Liver (tissue), 10 donors: ENCODE measurements at places on chromosomes 12 and 14. TPM values are rescaled to one million over a fixed set of nuclear protein-coding genes. Genes with fewer than 3 reads are reported as not detected.

- H3K36me3 ChIP-seq = no peaks in the 10 kb centered on the region
- no peaks in the 10 kb centered on the region for H3K4me1 ChIP-seq
- no peaks in the 10 kb centered on the region for H3K27me3 ChIP-seq
- H3K4me3 ChIP-seq = no peak overlapping the region
These were observed 99.6 kb downstream of the SLC25A47 start for GRCh38 chr14:100422556-100423316.

DNA sequence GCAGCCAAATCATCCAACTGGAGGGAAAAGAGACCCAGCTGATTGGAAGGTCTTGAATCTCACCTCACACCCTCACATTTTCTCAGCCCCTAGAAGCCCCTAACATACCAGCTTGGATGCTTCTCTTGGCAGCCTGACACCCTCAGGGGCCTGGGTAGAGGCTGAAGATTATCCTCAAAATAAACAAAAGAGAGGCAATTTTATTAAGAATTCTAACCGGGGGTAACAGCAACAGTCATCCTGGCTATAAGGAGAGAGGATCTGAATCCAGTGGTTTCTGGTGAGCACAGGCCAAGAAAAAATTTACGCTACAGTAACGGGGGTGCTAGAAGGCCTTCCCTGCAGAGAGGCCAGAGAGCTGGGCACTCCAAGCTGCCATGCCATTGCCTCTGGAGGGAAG, 21.6 kb downstream of the KRT76 start:
- no peak overlapping the region for H3K4me3 ChIP-seq
- H3K27ac ChIP-seq = no peak overlapping the region
- no peak for DNase-seq
- H3K27me3 ChIP-seq = no peaks in the 10 kb centered on the region

FIGNL2 gene
- 0.33 TPM for total RNA-seq

DNA sequence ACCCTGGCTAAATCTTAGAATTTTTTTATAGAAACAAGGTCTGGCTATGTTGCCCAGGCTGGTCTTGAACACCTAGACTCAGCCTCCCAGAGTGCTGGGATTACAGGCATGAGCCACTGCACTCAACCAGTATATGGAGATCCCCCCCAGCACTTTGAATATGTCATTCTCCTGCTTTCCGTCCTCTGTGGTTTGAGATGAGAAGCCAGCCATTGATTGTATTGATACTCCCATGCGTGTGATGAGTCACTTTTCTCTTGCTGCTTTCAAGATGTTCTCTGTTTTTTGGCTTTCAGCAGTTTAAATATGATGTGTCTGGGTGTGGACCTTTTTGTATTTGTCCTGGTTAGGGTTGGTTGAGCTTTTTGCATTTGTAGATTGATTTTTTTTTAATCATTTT, 75.2 kb upstream of the DNM1L start:
- H3K36me3 ChIP-seq = peaks cover 4% of the 10 kb centered on the region
- no peak for DNase-seq
- H3K27me3 ChIP-seq = no peaks in the 10 kb centered on the region
- H3K4me1 ChIP-seq = no peaks in the 10 kb centered on the region
- H3K4me3 ChIP-seq = no peak overlapping the region
- H3K27ac ChIP-seq = no peak overlapping the region

GRCh38 chr12:51528852-51529650, 62.0 kb upstream of the SCN8A start:
- H3K4me3 ChIP-seq = no peak overlapping the region
- no peaks in the 10 kb centered on the region for H3K4me1 ChIP-seq
- DNase-seq = no peak
- H3K27ac ChIP-seq = no peak overlapping the region
- H3K36me3 ChIP-seq = no peaks in the 10 kb centered on the region
- H3K27me3 ChIP-seq = no peaks in the 10 kb centered on the region
